Skin of body (tissue), 3 donors: ENCODE measurements at places on chromosomes 4 and X. TPM values are rescaled to one million over a fixed set of nuclear protein-coding genes. Genes with fewer than 3 reads are reported as not detected.
A peak's percentile ranks its signal among the peaks of the same experiment; 100 is the strongest.

GRCh38 chr4:185752872-185753271 is 59.1 kb downstream of the SORBS2 start:
- no peak for DNase-seq

GRCh38 chr4:86155766-86156165 is 204.1 kb downstream of the MAPK10 start:
- no peak for DNase-seq

DNA sequence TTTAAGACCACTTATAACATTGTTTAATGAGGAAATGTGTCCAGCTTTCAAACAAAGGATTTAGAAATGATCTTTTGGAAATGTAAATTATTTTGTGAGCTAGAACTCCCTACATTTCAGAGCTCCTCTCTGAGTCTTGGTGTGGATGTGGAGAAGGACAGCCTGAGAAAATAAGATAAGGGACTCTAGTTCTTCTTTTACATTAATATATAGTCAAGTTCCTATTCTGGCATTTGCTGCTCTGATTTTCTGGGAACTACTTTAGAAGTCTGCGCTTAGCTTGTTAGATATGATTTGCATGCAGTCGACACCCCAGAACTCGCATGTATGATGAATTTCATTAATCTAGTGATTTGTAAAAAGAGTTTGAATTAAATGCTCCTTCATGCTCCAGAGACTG is 45.5 kb downstream of the TSPAN7 start:
- no peak for DNase-seq

GRCh38 chr4:620201-620600 is 5.2 kb upstream of the PDE6B start:
- no peak for DNase-seq

GRCh38 chrX:13761606-13762414 is 27.3 kb downstream of the OFD1 start:
- DNase-seq, result no peak

- peak; percentile 33 for DNase-seq
Measured at GRCh38 chr4:52957835-52958631, 95.9 kb downstream of the RASL11B start.

DNA sequence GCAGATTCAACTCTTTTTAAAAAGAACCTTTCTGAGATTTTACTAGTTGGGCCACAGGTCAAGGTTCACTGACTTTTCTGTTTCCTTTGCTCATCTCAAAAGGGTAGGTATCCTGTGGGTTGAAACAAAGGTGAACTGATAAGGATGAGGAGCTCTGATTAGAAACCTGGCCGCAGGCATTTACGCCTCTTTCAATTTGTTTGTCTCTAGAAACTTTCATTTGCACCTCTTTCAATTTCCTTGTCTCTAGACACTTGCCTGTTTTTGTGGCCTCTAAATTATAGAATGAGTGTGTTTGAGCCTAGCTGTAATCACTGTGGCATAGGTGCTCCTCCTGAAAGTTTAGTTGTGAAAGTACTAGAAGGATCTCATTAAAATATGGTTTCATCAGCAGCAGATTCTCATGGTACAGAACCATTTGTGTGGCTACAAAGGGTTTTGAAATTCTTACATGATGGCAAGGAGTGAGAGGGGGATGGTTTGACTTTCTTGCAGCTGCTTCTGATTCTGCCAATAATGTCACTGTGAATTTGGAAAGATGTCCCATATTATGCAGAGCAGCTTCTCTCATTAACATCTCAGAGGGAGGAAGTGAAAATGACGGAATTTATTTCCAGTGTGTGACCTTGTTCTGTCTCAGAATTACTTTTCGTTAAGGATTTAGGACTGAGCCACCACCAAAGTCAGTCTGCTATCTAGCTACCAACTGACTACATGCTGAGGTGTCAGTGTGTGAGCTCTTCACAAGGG is 142.2 kb downstream of the SH2D1A start:
- DNase-seq, result no peak

- no peak for DNase-seq
Measured at GRCh38 chrX:67207912-67208311, 335.9 kb upstream of the AR start.

Gene CDS1
- total RNA-seq, result 9.9 TPM

Gene MND1
- total RNA-seq, result 5.7 TPM

Gene MTNR1A
- total RNA-seq, result 0.20 TPM

Gene DUSP9
- total RNA-seq, result 0.10 TPM

Gene SPIN4
- total RNA-seq, result 5.7 TPM
